Progenitor cell of endocrine pancreas (in vitro differentiated cells): ENCODE measurements at places on chromosomes 6 and 20.

GRCh38 chr20:7497985-7498384 is 442.3 kb downstream of the HAO1 start:
- no peak for DNase-seq

DNA sequence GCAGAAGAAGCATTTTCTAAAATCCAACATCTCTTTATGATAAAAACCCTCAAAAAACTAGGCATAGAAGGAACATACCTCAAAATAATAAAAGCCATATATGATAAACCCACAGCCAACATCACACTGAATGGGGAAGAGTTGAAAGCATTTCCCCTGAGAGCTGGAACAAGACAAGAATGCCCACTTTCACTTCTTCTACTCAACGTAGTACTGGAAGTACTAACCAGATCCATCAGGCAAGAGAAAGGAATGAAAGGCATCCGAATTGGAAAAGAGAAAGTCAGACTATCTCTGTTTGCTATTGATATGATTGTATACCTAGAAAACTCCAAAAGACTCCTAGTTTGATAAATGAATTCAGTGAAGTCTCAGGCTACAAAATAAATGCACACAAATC is 7.9 kb upstream of the CDK19 start:
- no peak for DNase-seq

DNA sequence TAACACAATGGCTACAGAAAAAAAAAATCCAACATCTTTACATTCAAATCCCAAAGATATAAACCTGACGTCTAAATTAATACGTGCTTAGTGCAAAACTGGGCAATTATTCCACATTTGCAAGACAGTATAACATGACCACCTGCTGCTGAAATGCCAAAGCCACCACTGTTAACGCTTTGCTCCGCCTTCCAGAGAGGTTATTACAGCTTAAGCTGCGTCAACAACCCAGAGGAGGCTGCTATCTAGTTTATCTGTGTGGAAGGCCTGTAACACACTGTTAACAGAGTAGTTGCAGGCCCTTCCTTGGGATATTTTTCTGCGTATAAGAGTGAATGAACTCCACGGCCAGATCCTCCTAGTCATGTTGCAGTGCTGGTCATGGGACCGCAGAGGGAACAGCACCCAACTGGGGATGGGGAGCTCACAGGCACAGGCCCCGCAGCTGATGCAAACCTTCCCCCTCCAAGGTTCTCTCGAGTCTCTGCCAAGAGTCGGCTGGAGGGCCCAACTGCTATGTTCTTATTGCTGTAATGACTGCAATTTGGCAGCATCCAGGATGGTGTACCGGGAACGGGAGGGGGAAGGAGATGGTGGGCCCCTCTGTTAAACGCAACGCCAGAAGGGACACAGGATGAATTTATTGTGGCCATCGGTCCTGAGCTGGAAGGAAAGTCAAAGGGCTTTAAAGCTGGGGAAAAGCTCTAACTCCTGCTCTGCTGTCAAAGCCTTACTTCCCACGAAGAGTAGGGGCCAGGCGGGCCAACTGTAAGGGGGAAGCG is 993 bp upstream of the NCOA7 start:
- DNase-seq, result no peak

DNA sequence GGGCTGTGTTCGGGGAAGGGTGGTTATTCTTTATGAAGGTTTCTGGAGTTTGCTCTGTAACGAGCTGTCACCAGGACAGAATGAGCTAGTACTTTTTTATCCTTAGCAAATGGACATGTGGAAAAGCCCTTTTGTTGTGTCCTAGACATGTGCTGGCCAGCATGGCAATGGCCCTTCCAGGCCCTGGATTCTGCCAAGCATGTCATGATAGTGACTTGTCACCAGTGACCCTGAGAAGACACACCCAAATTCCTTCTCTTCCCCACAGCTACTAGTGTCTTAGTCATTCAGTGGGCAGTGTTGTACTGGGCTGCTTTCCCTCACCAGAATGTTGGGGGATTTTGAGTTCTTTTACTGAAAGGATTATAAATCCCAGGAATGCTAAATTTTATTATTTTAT is 74.0 kb upstream of the XRN2 start:
- DNase-seq, result no peak

- DNase-seq, result no peak
These were observed 180.0 kb upstream of the RREB1 start for GRCh38 chr6:6927521-6928361.

DNA sequence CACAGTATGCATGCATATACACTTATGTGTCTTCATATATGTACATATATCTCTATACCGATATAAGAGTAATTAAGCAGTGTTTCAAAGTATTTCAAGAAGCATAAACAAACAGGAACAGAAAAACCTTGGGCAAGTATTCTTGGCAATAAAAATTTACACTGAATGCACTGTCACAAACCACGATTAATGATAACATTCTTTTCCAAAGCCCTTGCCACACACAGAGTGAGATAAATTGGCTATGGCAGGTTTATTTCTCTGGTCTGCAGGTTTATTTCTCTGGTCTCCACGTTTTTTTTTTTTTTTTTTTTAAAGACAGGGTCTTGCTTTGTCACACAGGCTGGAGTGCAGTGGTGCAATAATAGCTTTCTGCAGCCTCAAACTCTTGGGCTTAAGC is 73.0 kb downstream of the PPP1R3G start:
- no peak for DNase-seq

DNA sequence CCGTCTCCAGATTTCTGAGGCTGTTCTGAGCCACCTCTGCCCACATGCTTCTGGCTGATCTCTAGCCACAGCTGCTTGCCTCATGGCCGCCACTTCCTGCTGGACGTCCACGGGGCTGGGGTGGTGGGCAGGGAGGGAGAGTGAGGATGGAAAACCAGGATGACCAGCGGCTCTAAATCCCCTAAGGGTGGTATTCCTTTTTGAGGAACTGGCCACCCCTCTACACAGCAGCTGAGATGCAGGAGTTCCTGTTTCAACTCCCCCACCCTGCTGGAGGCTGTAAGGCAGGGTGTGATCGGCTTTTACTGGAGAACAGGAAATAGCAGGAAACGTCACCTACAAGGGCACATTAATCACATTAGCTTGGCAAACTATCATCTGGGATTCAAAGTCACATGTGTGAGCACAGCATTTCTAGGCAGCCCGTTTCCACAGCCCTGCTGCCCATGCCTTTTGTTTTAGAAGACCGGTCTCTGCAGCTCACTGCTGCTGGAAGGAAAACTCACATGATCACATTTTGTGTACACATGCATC is 181.6 kb upstream of the ECI2 start:
- DNase-seq, result no peak

DNA sequence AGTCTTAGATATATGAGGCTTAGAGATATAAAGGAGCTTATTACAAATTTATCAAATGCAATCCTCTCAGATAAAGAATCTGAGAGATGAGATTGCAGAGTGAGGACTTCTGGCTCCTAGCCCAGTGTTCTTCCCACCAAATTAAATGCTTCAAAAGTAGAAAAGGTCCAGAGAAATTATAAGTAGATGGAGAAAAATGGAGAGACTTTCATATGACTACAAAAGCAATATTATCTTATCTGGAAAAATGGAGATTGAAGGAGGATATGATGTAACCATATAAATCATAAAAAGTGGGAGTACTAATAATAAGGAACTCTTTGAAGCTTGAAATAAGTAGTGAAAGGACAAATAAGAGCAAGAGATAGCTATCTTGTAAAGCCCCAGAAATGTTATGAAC is 2.8 kb downstream of the KCTD20 start:
- no peak for DNase-seq

DNA sequence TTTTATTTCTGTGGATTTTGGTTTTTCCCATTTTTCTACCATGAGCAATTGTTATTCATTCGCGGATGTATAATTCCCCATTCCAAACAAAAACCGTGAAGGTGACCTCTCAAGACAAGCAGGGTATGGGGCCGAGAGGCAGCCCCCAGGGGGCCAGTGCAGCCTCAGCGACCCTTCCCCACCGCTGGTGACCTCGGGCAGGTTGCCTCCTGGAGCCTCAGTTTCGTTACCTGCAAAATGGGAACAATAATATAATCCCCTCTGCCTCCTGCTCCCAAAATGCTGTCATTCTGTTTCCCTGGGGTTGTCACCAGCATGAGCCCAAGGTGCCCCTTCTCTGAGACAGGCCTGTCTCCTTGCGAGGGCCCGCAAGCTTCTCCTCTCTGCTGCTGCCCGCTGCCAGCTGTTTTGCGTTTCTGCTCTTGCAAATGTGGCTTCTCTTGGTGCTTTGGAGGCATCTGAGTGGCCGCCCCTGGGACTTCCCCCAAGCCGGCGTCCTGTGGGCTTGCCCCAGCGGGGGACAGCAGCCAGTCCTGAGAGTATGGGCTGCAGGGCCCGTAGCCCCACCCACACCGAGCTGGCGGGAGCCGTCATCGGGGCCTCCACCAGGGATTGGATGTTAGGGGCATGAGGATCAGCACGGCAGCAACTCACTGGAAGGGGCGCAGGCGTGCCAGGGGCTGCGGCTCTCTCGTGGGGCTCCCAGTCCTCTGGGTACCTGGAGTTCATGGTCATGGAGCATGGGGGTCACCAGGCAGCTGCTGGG is 161.9 kb downstream of the TAF4 start:
- no peak for DNase-seq

DNA sequence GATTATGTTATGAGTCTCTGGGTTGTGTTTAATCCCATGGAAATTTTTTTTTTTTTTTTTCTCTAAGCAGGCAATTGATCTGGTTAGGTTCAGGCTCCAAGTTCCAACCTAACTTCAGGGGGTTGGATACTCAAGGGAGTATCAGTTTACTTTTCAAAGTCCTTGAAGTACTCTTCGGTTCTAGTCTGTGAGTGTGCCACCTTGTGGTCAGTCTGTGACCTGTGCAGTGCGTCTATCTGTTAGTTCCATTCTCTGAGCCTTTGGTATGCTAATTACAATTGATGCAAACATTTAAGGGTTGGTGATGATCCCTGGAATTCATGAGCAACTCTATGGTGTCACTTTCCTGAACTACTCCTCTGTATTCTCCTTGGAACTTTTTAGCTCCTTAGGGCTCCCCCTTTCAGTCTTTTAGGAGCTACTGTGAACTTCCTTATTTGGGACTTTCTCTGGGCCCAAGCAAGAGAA is 342.0 kb downstream of the SOX4 start:
- DNase-seq, result no peak

GRCh38 chr6:1708820-1709219 is 99.1 kb downstream of the FOXC1 start:
- DNase-seq, result no peak

GRCh38 chr20:3631534-3631933 is 31.7 kb downstream of the GFRA4 start:
- no peak for DNase-seq

DNA sequence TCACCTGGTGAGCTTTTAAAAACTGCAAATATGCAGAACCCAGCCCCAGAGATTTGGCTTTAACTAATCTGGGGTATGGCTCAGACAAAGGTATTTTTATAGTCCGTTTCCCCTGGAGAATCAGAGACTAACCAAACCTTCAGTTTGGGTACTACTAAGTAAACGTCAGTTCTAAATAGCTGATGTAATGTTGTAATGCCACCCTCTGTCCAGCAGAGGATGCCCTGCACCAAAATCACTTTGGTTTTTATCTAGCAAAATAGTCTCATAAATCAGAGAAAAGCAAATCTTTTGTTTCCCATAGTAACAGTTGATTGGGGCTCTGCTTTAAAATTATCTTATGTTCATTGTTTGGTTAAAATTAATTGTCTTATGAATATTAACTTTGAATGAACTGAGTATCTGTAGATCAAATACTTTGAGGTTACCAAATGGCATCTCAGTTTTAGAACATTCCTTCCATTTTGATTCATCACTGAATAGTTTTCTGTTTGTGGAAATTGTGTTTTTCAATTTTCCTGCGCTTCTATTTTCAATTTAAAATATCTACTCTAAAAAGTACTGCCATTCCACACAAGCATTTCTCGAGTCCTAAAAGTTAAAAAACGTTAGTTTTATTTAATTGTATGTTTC is 278.3 kb upstream of the PLCB4 start:
- peak; percentile 13 for DNase-seq

- no peak for DNase-seq
These were observed 11.2 kb upstream of the GMNN start for GRCh38 chr6:24763578-24763977.

GRCh38 chr20:19492687-19493336 is 265.2 kb upstream of the RIN2 start:
- no peak for DNase-seq

DNA sequence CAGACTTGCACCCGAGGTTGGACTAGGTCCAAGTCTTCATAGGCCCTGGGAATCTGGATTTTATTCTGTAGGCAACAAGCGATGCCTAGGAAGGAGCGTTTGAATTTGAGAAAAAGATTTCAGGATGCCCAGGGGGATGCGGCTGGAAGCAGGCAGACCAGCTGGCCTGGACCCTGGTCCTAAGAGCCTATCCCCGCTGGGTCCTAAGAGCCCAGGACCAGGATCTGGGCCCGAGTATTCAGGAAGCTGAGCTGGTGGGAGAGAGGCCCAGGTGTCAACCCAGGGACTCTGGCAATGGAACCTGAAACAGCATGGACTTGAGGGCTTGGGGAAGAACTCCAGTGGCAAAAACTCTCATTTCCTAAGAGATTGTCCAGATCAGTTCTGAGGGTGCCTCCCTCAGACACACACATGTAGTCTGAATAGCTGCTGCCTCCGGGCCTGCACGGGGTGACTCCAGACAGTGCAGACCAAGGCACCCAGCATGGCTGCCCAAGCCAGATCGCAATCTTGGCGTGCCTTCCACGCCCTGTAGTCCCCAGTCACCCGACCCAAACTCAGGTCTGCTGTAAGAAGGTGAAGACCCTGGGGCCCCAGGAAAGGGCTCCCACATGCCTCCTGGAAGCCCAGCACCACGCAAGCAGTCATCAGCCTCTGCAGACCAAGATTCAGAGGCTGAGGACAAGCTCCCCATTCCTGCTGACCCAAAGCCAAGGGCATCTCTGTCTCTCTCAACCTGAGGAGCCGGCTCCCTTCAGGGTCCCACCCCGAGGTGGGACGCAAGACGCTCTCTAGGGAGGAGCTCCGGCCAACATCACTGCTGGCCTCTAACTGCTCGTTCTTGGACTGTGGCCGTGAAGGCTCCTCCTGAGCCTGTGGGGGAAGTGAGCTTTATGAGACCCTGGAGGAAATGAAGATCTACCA is 34.4 kb downstream of the RRBP1 start:
- no peak for DNase-seq

- DNase-seq, result no peak
These were observed 147.9 kb downstream of the SOX4 start for GRCh38 chr6:21741221-21742109.

DNA sequence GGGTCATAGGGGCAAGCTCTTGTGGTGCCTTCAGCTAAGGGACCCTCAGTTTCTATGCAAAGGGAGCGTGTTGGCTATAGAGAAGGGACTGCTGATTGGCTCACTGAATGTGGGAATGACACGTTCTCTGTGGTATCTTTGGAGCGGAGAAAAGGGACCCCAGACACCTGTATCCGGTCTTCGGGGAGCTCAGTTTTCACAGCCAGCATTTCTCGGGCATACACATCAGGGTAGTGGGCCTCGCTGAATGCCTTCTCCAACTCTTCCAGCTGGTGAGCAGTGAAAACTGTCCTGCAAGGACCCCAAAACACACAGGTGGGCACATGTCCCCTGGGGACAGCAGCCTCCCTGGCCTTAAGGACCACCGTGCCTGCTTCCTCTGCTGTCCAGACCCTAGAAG is 3.3 kb downstream of the VSX1 start:
- DNase-seq, result no peak

GRCh38 chr6:24497254-24497970 is 2.6 kb downstream of the ALDH5A1 start:
- DNase-seq, result no peak

- no peak for DNase-seq
These were observed 111.1 kb downstream of the JARID2 start for GRCh38 chr6:15356937-15357336.
